HepG2 (cell line): ENCODE measurements at places on chromosomes 2 and 18. TPM values are rescaled to one million over a fixed set of nuclear protein-coding genes. Genes with fewer than 3 reads are reported as not detected.

DNA sequence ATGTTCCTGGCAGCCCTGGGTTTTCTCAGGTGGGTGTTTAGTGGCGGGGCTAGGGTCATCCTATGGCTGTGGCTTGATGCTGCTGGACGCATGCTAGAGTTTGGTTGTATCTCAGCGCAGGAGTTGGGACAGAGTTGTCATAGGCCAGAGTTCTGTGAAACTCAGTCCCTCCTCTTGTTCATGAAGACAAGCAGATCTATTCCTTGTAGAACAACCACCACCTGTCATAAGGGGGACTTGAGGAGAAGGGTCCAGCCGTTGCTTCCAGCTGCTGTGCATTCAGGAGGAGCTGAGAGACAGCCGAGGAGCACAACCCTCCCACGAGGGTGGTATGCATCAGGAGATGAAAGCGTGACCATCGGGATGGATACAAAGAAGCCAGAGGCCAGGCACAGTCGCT, 26.4 kb downstream of the DCDC2C start:
- no peak for DNase-seq

DNA sequence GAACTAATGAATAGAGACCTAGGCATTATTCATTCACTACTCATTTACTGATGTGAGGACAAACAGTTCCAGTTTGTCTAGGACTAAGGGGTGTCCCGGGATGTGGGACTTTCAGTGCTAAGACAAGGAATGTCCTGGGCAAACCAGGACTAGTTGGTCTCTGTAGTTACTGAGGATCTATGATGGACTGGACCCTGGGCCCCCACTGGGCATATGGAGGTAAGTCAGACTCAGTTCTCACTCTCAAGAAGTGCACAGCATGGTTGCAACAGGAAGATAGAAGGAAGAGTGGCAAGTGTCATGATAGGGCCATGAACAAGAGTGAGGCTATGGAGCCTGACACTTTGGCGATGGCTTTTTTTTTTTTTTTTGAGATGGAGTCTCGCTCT, 128.2 kb downstream of the MYCN start:
- no peak for DNase-seq

GRCh38 chr18:67041334-67041733, 437.4 kb upstream of the CDH19 start:
- no peak for DNase-seq

DNA sequence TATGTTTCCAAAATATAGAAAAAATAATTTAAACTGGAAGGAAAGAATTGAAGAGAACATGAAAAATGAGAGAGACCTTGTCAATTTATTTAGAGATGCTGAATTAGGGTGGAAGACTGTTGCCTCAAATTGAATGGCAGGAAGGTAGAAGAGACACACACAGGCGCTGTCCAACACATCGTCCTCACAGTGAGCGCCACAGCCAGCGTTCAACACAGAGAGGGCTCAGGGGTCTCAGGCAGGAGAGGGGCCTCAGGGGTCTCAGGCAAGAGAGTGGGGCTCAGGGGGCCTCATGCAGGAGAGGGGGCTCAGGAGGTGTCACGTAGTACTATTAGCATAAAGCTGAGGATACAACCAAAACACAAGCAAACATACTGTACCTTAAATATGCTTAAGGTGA, 65.7 kb downstream of the TMEM18 start:
- DNase-seq: no peak

DNA sequence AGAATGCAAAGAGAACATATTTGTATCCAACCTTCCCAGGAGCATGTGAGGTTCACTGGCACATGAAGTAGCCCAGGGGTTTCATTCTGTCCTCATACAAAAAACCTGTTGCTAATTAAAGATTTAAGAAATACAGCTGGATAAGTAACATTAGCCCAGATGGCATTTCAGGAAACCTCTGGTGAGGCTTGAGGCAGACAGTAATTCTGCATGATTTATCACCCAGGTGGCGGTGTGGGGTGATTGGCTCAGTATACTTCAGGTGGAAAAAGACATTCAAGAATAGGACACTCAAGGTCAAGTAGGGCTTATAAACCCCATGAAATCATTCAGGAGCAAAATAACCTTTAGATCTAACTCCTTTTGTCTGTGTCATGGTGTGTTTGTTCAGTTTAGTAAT, 237.4 kb downstream of the RNF144A start:
- DNase-seq: no peak

GRCh38 chr2:102771114-102771513, 9.3 kb downstream of the TMEM182 start:
- no peak for DNase-seq

DNA sequence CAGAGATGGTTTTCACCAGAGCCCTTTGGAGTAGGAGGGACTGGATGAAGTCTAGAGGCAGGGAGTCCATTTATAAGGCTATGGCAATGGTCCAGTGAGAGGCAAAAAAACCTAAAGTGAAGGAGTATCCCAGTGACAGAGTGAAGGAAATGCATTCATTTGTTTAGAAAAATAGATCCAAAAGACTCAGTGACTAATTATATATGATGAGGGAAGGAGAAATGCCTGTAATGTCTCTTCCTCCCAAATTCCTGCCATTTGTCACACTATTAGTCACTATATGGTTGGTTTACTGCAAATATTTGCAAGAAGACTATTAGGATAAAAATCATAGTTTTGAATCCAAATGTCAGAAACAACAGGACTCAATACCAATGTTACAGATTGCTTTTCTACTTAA, 104.2 kb downstream of the ZNF521 start:
- DNase-seq: no peak

DNA sequence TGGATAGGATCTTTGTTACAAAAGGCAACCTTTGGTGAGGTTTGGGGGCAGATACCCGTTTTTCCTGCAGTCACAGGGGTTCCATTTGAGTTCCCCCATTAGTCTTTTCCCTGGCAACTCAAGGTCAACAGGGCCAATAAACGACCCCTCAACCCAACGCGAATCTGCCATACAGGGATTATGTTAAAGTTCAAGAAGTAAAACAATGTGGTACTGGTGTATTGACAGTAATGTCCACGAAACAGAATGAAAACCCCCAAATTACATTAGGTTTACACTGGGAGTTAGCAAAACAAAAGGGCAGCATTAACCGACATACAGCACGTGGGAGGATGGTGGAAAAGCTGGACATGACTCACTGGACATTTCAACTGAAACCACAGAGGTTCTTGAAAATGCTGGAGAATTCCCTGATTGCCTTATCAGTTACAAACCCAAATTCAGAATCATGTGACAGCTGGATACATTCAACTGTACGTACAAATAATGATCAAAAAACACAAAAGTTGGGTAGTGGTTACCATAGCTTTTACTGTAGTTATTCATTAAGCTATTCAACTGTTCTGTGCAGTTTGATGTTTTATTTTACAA, 4.9 kb upstream of the IMP4 start:
- no peak for DNase-seq

- DNase-seq: no peak
Observed at GRCh38 chr2:86260978-86261377, 61.7 kb downstream of the MRPL35 start.

- no peak for DNase-seq
Observed at GRCh38 chr2:168552450-168552856, 96.4 kb downstream of the CERS6 start.

- no peak for DNase-seq
Observed at GRCh38 chr2:177708660-177709444, 316.3 kb downstream of the AGPS start.

DNA sequence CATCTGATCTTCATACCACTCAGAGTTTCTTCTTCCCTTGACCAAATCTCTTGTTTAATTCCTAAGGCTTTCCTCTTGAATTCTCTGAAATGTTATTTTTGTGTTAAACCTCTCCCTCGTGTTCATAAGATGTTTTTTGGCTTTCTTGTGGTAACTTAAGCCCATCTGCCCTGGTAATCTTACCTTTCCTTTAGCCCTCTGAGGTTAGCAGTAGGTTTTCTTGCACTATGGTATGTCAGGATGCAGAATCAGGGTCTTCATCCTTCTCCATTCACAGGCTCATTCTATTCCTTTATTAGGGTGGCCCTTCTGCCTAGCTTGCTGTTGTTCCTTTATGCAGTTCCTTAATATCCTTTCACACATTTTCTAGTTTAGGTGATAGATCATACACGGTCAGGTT, 24.1 kb downstream of the GIGYF2 start:
- DNase-seq: no peak

GRCh38 chr2:48691935-48692691, 63.4 kb downstream of the LHCGR start:
- no peak for DNase-seq

- DNase-seq: no peak
Observed at GRCh38 chr2:24919037-24919505, 966 bp downstream of the ADCY3 start.

DNA sequence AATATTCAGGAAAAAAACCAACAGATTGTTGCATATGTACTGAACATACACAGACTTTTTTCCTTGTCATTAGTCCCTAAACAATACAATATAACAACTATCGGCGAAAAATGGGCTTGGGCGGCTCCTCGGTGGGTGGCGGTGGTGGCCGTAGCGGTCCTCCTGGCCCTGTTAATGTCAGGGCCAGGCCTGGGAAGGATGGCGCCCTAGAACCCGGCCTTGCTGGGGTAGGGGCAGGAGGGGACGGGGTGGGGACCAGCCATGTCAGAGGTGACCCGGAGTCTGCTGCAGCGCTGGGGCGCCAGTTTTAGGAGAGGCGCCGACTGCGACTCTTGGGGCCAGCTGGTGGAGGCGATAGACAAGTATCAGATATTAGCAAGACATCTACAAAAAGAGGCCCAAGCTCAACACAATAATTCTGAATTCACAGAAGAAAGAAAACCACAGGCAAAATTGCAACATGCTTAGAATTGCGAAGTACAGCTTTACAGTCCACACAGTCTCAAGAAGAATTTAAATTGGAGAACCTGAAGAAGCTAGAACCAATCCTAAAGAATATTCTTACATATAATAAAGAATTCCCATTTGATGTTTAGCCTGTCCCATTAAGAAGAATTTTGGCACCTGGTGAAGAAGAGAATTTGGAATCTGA, 36.5 kb downstream of the ROCK2 start:
- no peak for DNase-seq

DNA sequence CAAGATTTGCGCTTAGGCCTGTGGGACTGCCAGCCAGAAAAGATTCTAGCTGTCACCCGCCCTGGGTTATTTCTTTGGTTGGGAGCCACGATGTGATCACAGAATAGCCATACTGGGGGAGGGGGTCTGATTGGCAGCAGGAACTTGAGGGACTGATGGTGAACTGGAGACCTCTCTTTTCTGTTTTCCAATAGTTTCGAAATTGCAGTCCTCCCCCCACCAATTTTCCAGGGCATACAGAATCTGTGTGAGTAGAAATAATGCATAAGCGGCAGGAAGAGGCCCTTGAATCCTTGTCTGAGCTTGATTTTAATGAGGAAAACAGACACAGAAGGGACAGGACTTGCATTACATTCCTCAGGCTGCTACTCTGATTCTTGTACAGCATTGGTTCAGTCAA, 2.2 kb upstream of the POLR2D start:
- DNase-seq: no peak

DNA sequence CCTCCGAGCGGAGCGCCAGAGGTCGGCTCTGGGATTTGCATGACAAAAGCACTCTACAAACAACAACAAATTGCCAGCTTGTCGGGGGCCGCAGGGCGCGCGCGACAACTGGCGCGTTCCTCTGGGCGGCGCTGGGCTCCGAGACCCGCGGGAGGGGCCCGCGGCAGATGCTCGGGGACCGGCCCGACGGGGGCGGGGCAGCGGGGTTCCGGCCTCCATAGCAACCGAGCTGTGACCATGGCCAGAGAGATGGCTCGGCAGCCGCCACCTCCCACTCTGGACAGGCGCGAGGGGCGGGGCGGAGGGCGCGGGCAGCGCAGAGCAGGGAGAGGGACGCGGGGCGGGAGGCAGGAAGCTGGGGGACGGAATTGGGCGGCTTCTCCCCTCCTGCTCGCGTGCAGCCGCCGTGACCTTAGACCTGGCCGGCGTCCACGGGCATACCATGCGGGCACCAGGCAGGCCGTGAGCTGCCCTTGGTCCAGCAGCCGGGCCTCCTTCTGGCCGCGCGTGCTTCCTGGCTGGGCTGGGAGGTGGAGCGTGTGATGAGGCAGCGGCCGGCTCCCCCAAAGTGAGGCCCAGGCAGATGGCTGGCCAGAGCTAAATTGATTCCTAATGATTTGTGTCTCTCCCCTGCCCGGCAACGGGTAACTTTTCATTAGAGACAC, 171.5 kb downstream of the CELF4 start:
- no peak for DNase-seq

DNA sequence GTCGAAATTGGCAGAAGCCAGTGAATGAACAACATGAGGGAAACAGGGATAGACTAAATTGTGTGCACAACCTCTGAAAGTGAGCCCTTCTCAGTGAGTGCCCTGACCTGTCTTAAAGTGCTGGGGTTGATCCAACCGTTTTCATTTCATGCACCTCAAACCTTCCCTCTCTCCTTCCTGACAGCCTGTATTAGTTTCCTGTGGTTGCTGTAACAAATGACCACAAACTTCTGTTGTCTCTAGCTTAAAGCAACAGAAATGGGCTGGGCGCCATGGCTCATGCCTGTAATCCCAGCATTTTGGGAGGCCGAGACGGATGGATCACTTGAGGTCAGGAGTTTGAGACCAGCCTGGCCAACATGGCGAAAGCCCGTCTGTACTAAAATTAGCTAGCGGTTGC, 48.8 kb upstream of the PPP1CB start:
- DNase-seq: no peak

DNA sequence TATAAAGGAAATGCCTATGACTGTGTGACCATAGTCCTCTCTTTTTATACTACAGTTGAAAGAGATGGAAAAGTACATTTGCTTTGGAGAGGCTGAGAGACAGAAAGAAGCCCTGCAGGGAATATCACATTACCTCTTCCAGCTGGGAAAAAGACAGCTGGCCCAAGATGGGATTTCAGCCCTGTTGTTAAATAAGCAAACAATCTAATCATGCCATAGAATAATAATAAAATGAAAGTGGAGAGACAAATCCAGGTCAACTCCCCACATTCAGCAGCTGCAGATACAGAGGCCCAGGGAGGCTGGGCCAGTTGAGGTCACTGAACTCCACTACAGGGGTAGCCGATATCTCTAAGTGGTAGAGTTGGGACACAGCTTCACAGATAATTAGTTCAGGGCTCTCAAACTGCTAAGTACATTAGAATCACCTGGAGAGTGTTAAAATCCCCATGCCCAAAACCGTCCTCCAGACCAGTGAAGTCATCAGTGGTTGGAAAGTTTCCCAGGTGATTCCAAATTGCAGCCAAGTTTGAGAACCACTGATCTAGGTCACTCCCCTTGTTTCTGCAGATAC, 81.9 kb downstream of the MOGAT1 start:
- no peak for DNase-seq

GRCh38 chr2:15547115-15547876, 13.8 kb downstream of the NBAS start:
- no peak for DNase-seq

Gene TMEM198
- 23.5 and 40.8 TPM in 2 replicates for polyA plus RNA-seq

Gene EIF2B4
- 96.4 and 99.2 TPM in 2 replicates for polyA plus RNA-seq

Gene ACAA2
- polyA plus RNA-seq: 35.5 and 51.6 TPM in 2 replicates

Gene ANKRD44
- polyA plus RNA-seq: 0.04 and 0.05 TPM in 2 replicates

Gene PROKR1
- polyA plus RNA-seq: not detected in 2 replicates

Gene CHRNG
- polyA plus RNA-seq: not detected in 2 replicates

Gene SNORC
- polyA plus RNA-seq: 59.1 and 62.9 TPM in 2 replicates

Gene VSNL1
- 62.8 and 95.9 TPM in 2 replicates for polyA plus RNA-seq

Gene HAUS1
- polyA plus RNA-seq: 13.2 and 20.6 TPM in 2 replicates

Gene DYNAP
- not detected in 2 replicates for polyA plus RNA-seq

Gene CCDC74B
- 0.07 and 0.12 TPM in 2 replicates for polyA plus RNA-seq

Gene NPHP1
- polyA plus RNA-seq: 1.6 and 2.7 TPM in 2 replicates

Gene PJVK
- 2.6 and 3.0 TPM in 2 replicates for polyA plus RNA-seq

Gene REG3A
- polyA plus RNA-seq: 0.13 TPM in 1 of 2 replicates, not detected in the other

Gene CYP1B1
- polyA plus RNA-seq: not detected in 2 replicates

Gene CHRND
- 0.13 and 0.18 TPM in 2 replicates for polyA plus RNA-seq

Gene SERPINB3
- not detected in 2 replicates for polyA plus RNA-seq

Gene ERMN
- polyA plus RNA-seq: not detected in 2 replicates

Gene SLC23A3
- polyA plus RNA-seq: 0.78 and 2.1 TPM in 2 replicates

Gene DHX57
- polyA plus RNA-seq: 9.2 and 10.3 TPM in 2 replicates

Gene SLC4A5
- 0.50 and 0.51 TPM in 2 replicates for polyA plus RNA-seq
